ENCODE measurements at places on chromosomes 5 and 9.

- no peak for DNase-seq
These were observed 4.7 kb downstream of the GOLGA2 start for GRCh38 chr9:128271112-128271511.

DNA sequence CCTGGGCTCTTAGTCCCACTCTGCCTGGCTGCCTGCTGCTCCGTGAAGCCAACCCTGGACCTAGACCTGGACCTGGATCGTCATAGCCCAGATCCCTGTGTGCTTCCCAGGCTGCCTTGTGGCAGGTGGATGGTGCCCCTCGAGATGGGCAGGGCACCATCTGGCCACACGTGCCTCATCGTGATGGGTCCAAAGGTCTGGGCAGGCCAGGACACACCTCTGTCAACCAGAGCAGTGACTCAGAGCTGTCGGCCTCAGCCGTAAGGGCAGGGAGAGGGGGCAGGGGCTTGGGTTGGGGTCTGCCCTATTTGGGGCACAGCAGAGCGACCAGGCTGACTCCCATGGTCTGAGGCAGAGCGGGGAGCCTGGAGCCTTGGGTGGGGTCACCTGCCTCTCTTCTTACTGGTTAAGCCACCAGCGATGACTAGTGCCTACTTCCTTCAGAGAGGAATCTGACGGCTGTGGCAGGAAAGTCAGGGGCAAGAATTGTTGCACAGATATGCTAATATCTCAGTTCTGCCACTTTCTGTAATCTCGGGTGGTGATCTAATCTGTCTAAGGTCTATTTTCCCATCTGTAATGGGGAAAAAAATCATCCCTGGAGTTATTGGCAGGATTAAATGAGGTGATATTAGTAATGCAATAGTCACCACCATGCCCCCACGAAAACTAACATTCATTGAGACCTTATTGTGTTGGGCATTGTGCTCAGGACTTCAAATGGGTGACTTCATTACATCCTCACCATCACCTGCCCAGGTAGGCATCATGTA lies 3.2 kb upstream of the CDHR2 start:
- DNase-seq: no peak

DNA sequence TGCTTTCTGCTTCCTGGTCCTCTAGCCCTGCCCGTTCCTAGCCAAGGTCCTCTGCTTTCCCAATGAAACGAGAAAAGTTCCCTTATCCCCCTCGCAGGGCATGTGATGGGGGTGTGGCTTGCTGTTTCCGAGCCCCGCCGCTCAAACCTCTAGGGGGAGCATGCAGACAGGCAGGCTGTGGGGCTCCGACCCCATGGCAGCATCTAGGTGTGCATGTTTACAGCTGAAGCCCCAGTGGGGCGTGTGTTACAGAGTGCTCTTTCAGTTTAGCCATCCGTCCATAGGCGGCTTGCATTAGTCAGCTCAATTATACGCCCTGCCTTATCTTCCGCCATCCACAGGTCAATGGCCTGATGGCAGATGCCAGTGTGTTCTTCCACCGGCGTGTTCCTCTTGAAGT lies 48.3 kb upstream of the SPATA31E1 start:
- DNase-seq: no peak

DNA sequence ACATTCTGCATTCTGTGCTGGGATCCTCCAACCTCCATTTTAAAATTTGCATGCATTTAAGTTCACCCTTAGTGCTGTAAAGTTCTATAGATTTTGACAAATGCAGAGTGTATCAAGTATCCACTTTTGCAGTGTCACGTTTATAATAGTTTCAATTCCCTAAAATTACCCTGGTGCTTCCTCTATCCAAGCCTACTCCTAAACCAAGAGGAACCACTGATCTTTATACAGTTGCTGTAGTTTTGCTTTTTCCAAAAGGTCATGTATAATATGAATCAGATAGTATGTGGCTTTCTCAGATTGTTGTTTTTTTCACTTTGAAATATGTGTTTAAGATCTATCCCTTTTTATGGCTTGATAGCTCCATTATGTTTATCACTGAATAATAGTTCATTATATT lies 468.4 kb upstream of the CDH6 start:
- DNase-seq: no peak
